ENCODE measurements at places on chromosomes 5 and 9. TPM values are rescaled to one million over a fixed set of nuclear protein-coding genes. Genes with fewer than 3 reads are reported as not detected.

The SPINK6 gene
- not detected for total RNA-seq

GRCh38 chr9:107635101-107635802 is 145.7 kb upstream of the KLF4 start:
- DNase-seq, result no peak

The SAXO1 gene
- 0.05 TPM for total RNA-seq

The TMEFF1 gene
- total RNA-seq, result 0.46 TPM

DNA sequence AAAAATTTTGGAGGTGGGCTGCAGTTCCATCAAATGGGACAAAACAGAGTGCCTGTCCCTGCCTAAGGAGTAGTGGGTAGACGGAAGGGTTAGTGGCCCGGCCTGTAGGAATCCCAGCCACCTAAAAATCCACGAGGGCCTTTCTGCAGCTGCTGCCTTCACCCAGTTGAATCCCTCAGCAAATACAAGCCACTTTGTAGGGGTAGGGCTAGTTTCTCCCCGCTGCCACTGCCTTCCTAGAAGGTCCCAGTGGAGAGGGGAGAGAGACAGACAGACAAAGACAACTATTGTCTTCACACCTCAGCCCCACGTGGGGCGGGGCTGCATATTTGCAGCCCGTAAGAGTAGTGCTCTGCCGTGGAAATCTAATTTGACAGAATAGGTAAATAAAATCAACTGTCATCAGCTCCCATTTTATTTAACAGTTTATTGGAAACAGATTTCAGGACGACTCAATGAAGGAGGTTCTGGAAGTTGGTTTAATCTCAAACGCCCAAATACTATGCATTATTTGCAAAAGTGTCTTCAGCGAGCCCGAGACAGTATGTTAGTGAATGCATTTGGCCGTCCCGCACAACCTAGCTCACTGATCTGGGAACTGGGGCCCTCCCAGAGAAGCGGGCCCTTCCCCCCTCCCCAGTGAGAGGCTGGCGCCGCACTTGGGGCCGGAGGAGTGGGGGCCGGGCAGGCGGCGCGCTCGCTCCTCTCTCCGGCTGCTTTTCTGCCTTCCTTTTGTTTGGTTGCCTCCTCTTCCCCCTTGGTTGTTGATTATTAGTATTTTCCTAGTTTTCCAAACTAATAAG is 67.6 kb upstream of the TBCA start:
- DNase-seq, result no peak

The EDIL3 gene
- total RNA-seq, result 23.6 TPM

The PCDHB9 gene
- 1.3 TPM for total RNA-seq

GRCh38 chr5:14467251-14467650 is 114.3 kb upstream of the OTULINL start:
- DNase-seq, result no peak

GRCh38 chr5:146867996-146868708 is 10.4 kb downstream of the PPP2R2B start:
- no peak for DNase-seq

- no peak for DNase-seq
Observed at GRCh38 chr5:174827558-174827957, 103.2 kb downstream of the MSX2 start.

The PAPPA gene
- 2.8 TPM for total RNA-seq

DNA sequence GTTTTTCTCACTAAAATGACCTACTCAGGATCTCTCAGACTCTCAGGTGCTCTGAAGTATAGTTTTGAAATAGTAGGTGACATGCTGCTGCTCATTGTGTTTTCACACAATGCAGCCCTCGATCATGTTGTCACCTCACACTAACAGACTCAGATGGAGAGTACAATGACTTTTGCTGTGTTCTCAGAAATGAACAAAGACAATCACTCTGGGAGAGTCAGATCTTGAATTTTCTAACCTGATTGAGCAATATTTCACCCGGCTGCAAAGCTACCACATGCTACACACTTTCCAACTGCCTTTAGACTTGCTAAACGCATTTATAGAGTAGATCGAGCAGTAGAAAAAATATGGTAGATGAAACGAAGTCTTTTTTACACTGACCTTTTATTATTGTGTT is 113.4 kb downstream of the ST8SIA4 start:
- no peak for DNase-seq

DNA sequence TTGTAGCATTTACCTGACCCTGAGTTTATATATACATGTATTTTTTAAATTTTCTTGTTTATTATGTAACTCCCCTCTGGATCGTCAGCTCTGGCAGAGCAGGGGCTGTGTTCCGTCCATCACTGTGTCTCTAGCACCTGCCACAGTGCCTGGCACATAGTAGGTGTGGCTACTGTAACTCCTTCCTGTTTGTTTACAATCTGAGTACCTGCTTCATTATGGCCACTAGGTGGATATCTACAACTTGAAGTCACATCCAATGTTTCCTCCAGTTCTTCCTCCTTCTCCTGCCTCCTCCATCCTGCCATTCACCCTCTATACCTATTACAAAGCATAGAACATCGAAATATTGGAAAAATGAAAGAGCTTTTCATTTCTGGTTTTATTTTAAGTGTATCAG is 14.2 kb upstream of the PPP1R2B start:
- no peak for DNase-seq

- no peak for DNase-seq
Observed at GRCh38 chr5:136781464-136781863, 416.1 kb upstream of the TRPC7 start.

DNA sequence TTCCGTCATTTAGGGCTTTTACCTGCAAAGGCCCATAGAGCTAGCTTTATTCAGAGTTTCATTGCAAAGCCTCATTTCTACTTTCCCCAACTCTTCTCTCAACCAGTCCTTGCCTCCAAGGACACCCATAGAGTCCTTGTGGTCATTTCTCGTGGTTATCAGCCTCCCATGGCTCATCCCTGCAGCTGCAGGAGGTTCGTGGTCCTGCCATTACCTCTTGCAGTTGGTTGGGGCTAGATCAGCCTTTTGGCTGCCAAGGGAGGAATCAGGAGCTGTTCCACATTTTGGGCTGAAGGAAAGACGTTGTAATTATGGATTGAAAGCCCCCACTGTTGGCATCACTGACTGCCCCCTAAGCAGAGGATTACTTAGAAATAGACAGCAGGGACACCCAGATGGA is 231.0 kb downstream of the MAN2A1 start:
- DNase-seq, result no peak

The NUTM2F gene
- not detected for total RNA-seq

The PFDN1 gene
- total RNA-seq, result 71.7 TPM

The HSPB3 gene
- 210 TPM for total RNA-seq

- DNase-seq, result no peak
Observed at GRCh38 chr5:54577937-54578653, 60.5 kb downstream of the SNX18 start.

The LAMC3 gene
- total RNA-seq, result 0.89 TPM

DNA sequence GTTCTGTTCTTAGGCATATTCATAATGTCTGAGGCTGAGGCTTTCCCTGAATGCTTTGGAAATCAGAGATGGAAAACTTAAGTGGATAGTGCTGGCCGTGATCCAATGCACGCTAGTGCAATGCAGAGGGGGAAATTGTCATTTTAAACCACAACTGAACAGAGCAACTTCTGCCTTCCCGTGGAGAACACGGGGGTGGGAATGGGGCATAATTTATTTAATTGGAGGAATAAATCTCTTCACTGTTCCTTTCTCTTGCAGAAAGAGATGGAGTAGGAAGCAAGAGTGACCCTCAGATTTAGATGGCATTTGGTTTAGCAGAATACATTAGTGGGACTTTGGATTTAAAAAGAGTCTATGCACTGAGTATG is 22.9 kb upstream of the NREP start:
- DNase-seq, result no peak

- no peak for DNase-seq
Observed at GRCh38 chr5:110383231-110383630, 343.2 kb downstream of the TMEM232 start.

GRCh38 chr5:176618783-176619182 is 8.8 kb upstream of the GPRIN1 start:
- DNase-seq, result no peak

The KLF4 gene
- total RNA-seq, result 19.8 TPM

DNA sequence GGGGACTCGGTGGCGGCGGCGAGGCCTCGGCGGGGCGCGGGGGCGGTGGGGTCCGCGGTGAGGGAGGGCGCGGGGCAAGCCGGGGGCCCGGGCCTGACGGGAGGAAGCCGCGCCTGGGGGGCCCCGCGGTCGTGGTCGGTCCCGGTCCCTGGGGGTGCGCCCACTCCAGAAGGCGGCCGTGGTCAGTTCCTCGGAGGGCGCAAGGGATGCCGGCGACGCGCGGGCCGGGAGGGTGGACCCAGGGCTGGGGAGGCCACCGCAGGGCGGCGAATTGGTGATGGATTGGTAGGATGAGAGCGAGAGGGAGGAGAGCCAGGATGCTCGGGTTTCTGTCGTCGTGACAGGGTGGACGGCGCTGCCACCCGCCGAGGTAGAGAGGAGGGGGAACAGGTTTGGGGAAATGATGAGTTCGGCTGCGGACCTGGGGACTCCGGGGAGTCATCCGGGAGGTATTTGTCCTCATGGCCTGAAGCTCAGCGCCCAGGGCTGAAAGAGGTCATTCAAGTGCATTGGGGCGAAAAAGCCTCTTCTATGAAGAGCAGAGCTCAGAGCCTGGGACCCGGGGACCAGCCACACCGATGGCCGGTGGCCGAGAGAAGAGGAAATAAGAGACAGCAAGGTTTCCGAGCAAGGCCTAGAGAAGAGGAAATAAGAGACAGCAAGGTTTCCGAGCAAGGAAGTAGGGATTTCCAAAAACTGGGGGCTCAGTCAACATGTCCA is 557 bp downstream of the GNG10 start:
- peak; percentile 77 for DNase-seq

- no peak for DNase-seq
Observed at GRCh38 chr5:169831331-169831730, 149.0 kb downstream of the INSYN2B start.

- no peak for DNase-seq
Observed at GRCh38 chr5:142542906-142543305, 143.0 kb downstream of the FGF1 start.

The MYOT gene
- total RNA-seq, result 38.9 TPM

The LHX3 gene
- not detected for total RNA-seq
